ENCODE measurements at places on chromosomes 2 and 18. TPM values are rescaled to one million over a fixed set of nuclear protein-coding genes. Genes with fewer than 3 reads are reported as not detected.

- no peak for DNase-seq
Measured at GRCh38 chr18:63002305-63002704, 287.0 kb downstream of the PHLPP1 start.

DNA sequence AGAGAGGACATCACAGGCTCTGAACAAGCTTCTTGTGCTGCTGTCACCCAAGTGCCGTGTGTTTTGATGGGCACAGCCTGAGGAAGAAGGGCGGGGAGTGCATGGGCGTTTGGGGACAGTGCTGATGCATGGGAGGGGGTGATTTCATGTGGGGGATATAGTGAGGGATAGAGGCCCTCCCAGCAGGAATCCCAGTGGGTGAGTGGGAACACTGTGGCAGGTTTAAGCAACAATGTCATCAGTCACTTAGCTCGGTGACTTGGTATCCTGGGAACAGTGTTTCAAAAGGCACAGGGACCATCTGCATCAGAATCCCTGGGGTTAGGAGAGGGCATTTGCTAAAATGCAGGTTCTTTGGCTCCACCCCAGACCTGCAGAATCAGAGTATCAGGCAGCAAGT, 609 bp downstream of the SIGLEC15 start:
- DNase-seq, result no peak

DNA sequence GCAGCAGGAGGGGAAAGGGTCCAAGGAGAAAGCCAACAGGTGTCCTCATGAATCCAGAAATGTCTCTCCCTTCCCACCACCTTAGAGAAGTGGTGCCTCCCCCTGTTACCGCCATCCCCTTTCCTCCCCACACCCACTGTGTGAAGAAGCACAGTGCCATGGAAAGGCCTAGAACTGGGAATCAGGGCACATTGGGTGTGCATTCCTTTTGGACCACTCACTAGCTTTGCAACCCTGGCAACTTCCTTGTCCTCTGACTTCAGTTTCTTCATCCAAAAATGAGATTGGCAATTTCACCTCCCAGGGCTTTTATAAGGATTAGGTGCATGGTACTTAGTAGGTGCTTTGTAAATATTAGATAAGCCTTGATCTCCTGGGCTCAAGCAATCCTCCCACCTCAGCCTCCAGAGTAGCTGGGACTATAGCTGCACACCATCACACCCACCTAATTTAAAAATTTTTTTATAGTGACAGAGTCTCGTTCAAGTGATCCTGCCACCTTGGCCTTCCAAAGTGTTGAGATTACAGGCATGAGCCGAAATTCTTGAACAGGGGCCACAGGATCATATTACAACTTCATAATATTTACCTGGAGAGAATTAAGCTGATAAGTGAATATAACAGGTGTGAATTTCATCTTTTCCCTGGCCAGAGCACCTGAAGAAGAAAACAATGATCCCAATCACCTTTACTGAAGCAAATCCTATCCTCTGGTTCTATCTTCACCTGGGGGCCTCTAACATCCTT, 97.9 kb upstream of the TAF1B start:
- DNase-seq, result no peak

DNA sequence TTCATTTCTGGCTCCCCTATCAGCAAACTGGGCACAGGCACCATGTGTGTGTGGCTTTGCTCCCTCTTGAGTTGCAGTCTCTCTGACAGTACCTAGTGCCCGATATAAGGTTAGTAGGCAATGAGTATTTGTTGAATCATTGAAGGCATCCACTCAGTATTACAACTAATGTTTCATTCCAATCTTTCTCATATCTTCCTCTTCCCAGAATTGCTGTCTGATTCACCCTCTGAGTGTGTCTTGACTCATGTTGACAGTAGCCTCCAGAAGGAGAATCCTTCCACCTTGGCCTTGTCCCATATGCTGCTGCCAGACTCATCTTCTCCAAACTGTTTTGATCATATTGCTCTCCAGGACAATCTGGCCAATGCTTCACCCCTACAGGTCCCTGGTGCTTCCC, 202.5 kb downstream of the LRRTM1 start:
- DNase-seq, result peak; percentile 58

Gene HOXD9
- polyA plus RNA-seq, result not detected

GRCh38 chr2:241074065-241074818, 27.8 kb downstream of the MTERF4 start:
- no peak for DNase-seq

- no peak for DNase-seq
Measured at GRCh38 chr2:200523158-200523557, 2.8 kb upstream of the SGO2 start.

GRCh38 chr2:34892766-34893165, 1293.7 kb upstream of the FAM98A start:
- no peak for DNase-seq

Gene KCNK3
- 0.04 TPM for polyA plus RNA-seq

- DNase-seq, result no peak
Measured at GRCh38 chr2:100895402-100895801, 75.5 kb downstream of the NPAS2 start.

Gene CDCA7
- polyA plus RNA-seq, result 11.4 TPM

Gene TACR1
- 0.30 TPM for polyA plus RNA-seq

Gene CNTNAP5
- not detected for polyA plus RNA-seq

GRCh38 chr2:26008851-26009566, 24.9 kb upstream of the RAB10 start:
- DNase-seq, result peak; percentile 30

Gene REG1B
- polyA plus RNA-seq, result not detected

DNA sequence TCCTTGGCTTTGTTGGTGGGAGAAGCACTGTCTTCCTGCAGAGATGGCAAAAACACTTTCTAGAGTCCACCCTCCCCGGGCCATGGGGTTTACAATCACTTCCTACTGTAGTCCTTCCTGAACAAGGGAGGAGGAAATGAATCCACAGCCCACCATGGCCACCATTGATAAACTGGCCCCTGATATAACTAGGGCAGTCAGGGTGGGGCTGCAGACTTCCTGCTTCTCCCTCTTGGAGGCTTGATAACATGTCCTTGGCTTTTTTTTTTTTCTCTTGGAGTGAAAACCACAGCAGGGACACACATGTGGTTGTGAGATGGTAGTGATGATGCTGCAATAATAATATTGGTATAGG, 437.8 kb downstream of the ZNF521 start:
- DNase-seq, result no peak

Gene COPS7B
- 47.2 TPM for polyA plus RNA-seq

- no peak for DNase-seq
Measured at GRCh38 chr2:213609570-213610170, 325.4 kb downstream of the SPAG16 start.

Gene DES
- 19.8 TPM for polyA plus RNA-seq

Gene HOXD4
- polyA plus RNA-seq, result not detected

DNA sequence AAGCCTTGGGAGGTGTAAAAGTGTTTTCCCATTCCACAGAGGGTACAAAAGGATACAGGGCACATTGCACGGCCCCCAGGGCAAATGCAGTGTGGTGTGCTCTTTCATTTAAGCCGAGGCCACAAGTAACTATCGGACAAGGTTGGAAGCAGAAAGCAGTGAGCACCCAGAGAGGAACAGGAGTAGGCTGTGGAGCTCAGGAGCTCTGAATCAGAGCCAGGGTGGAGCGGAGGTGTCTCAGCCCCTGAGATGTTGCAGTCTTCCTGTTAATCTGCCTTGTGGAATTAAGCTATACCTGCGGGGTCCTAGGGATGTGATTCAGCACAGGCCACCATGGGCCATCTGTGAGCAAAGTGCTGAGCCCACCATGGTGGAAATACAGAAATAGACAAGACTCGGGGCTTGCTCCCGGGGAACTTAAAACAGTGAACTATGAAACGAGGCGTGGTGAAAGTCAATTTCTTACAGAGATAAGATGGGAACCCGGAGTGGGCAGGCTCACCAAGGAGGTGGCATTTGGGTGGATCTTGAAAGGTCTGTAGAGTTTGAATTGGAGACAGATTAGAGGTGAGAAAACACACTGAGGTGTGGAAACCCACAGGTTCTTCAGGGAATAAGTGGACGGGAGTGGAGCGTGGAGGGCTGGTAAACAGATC, 44.0 kb downstream of the ASAP2 start:
- no peak for DNase-seq

Gene ABCA12
- 0.04 TPM for polyA plus RNA-seq

DNA sequence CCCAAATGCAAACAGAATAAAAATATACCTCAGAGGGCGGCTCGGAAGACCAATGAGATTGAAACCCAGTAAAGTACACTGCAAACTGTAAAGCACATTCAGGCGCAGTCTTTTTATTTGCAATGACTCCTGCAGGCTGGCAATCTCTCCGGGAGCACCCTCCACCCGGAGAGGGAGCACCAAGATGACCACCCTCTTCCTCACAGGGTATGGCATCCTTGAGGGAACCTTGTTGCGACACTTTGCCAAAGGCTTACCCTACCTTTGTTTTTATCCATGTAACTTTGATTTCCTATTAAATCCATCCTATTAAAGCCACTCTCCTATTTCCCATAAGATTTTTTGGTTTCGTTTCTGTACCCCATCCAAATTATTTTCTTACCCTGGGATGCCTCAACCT, 16.2 kb downstream of the CHST10 start:
- DNase-seq, result no peak

DNA sequence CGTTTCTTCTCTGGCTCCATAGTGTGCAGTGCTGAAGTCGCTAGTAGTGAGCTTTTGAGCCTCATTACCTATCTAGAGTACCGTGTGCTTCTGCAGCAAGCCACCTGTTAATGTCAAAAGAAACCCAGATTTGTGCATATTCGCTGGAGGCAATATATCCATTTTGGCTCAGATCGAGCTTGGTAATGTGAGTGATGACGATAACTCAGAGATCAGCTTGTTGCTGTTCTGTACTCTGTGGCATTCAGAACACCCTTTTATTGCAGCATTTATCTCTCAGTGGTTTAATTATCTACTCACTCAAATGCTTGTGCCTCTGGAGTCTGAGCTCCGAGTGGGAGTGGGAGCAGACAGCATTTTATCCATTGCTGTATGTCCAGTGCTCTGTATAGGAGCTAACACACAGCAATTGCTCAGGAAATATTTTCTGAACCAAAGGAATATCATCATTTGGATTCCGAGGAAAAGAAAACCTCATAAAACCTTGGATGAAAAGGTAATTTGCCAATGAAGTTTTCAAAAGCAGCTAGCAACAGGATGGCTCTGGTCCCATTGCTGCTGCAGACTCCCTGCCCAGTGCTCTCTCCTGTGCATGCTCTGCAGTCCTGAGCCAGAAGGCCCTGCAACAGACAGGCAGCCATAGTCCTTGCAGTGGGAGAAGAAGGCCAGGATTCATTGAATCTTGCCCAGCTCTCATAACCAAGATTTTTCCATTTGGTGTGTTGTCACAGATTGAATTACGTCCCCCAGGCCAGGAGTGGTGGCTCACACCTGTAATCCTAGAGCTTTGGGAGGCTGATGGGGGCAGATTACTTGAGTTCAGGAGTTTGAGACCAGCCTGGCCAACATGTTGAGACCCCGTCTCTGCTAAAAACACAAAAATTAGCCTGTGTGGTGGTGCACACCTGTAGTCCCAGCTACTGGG, 183.8 kb downstream of the MYCN start:
- no peak for DNase-seq

- DNase-seq, result no peak
Measured at GRCh38 chr2:10163498-10164486, 41.3 kb downstream of the RRM2 start.

GRCh38 chr2:49515996-49516782, 361.9 kb upstream of the FSHR start:
- DNase-seq, result no peak

- DNase-seq, result no peak
Measured at GRCh38 chr2:62281663-62282062, 85.7 kb downstream of the B3GNT2 start.

Gene SMAD2
- 77.7 TPM for polyA plus RNA-seq

GRCh38 chr2:12514631-12515437, 201.9 kb upstream of the TRIB2 start:
- no peak for DNase-seq

Gene MC2R
- not detected for polyA plus RNA-seq

GRCh38 chr18:59502274-59503175, 143.5 kb upstream of the LMAN1 start:
- peak; percentile 85 for DNase-seq
